ENCODE measurements at places on chromosomes 5 and 9.

- DNase-seq = peak; percentile 47
Observed at GRCh38 chr5:115180165-115180709, 10.5 kb upstream of the TRIM36 start.

- DNase-seq = no peak
Observed at GRCh38 chr9:96413302-96414221, 4.6 kb downstream of the ZNF367 start.

DNA sequence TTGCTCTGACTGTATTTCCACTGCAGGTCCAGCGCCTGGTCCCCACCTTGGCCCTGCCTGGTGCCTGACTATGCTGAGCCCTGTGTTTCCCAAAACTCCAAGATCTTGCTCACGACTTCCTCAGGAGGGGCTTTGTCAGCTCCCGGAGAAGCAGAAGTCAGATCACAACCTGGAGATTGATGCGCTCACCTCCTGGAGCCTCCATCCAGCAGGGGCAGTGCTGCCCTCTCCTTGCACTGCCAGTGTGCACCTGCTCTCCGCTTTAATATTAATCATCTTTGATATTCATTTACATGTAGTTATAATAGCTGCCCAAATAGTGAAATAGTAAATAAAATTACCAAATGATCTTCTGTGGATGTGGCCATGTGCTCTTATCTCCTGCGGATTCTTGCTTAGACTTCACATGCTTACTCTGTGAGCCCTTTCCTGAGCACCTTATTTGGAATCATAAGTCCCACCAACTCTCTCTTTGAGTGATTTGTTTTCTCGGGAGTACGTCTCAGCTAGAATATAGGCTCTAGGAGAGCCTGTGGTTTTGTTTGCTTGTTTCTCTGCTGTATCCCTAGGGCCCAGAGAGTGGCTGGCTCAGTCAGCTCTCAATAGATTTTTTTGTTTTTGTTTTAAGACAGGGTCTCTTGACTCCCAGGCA is 17.4 kb downstream of the MAML1 start:
- no peak for DNase-seq

DNA sequence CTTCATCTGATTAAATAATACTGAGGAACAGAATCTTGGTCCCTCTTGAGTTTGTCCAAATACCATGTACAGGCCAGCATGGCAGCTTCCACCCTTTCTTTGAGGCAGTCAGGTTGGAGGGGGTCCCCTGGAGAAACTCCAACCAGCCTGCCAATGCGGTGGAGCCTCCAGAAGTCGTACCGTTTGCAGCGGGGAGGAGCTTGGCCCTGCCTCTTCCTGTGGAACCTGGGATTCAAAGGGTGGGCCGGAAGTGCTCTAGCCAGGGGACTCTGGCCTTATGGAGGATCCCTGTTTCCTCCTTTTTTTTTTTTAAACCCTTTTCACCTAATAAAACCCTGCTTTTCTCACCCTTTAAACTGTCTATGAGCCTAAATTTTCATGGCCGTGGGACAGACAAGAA is 216.3 kb upstream of the ZNF608 start:
- DNase-seq = no peak

DNA sequence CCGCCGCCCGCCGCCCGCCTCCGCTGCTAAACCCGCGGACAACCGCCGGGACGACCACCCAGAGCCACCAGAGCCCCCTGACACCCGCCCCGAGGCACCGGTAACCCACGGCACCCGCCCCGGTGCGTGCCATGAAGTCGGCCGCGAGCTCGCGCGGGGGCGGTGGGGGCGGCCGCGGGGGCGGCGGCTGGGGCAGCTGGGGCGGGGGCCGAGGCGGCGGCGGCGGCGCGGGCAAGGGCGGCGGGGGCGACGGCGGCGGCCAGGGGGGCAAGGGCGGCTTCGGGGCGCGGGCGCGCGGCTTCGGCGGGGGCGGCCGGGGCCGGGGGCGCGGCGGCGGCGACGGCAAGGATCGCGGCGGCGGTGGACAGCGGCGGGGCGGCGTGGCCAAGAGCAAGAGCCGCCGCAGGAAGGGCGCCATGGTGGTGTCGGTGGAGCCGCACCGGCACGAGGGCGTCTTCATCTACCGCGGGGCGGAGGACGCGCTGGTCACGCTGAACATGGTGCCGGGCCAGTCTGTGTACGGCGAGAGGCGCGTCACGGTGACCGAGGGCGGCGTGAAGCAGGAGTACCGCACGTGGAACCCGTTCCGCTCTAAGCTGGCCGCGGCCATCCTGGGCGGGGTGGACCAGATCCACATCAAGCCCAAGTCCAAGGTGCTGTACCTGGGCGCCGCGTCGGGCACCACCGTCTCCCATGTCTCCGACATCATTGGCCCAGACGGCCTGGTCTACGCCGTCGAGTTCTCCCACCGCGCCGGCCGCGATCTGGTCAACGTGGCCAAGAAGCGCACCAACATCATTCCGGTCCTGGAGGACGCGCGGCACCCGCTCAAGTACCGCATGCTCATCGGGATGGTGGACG is 499 bp downstream of the FBLL1 start:
- no peak for DNase-seq

DNA sequence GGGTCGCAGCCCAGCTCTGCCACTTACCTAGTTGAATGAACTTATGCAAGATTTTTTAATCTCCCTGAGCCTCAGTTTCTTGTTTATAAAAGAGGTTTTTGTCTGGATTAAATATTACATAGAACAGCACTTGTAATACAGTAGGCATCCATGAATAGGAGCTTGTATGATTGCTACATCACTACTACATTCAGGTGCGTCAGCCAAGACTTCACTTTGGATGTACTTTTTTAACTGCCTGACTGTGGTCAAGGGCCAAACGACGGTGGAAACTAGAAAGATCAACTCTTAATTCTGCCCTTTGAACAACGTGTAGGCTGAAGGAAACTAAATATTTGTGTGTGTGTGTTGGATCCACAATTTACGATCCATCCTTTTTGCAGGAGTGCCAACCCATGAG is 172.8 kb downstream of the RFK start:
- DNase-seq = no peak
